ENCODE measurements at places on chromosomes 1 and 21.
A peak's percentile ranks its signal among the peaks of the same experiment; 100 is the strongest.

- DNase-seq, result no peak
These were observed 450.6 kb upstream of the CAMK1G start for GRCh38 chr1:209132736-209133467.

DNA sequence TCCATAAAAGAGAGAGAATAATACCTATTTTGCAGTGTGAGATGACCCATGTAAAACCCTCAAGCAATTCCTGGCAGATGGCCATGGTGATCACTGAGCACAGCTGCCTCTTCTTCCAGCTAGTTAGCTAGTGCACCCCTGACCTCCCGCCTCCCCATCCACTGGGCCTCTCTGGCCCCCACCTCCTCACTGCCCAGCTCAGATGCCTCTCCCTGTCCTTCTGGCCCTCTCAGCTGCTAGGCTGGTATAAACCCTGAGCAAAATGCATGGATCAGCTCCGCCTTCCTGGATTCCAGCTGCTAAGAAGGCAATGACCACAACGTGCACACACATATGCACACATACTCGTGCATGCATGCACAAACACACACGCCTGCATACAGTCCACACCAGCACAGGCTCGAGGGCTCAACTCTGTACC, 117.2 kb downstream of the DMRTB1 start:
- DNase-seq, result no peak

DNA sequence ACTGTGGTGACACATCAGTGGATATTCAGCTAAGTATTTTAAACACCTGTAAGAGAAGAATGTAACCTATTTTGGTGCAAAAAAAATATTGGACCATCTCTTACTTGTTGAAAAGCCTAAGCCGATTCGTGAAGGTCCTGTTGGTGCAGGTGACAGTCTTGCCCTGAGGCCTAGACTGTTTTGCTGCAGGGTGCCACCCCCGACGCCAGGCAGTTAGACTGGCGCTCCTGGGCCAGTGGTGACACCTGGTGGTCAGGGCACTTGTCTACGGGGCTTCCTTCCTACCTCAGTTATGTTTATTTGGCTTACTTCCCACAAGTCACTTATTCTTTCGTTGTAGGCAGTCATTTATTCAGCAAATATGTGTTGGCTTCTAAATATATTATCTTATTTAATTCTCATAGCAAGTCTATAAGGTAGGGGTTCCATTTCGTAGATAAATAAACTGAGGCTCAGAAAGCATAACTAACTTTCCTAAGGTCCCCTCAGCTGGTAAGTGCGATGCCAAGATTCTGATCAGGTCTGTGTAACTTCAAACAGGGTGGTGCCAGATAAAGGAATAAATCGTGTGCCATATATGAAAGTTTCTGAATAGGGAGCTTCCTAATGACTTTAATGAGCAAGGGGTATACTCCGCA, 1.9 kb downstream of the EEIG2 start:
- peak; percentile 86 for DNase-seq

DNA sequence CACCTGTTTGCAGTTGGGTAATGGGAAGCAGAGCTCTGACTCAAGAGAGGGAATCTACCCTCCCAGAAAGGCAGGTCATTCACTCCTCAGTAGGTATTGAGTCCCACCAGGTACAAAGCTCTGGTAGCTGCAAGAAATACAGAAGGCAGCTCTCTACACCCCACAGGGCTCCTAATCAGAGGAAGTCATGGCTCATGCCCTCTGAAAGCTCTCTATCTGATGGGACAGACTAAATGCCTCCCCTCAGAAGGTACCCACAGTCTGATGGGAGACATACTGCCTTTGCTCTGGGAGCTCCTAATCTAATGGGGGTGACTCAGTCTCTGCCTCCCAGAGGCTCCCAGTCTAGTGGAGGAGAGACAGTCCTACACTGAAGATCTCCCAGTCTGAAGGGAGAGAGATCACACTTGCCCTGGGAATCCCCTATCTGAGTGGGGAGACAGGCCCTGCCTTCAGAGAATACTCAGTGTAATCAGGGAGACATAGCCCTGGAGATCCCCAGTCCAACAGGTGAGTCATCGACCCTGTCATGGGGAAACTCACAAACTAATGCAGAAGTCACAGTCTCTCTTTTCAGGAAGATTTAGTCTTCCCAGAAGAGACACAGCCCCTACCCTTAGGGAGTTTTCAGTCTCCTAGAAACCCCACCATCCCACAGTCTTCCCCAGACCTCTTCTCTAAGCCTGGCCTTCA, 23.7 kb downstream of the CAMK1G start:
- DNase-seq, result no peak

DNA sequence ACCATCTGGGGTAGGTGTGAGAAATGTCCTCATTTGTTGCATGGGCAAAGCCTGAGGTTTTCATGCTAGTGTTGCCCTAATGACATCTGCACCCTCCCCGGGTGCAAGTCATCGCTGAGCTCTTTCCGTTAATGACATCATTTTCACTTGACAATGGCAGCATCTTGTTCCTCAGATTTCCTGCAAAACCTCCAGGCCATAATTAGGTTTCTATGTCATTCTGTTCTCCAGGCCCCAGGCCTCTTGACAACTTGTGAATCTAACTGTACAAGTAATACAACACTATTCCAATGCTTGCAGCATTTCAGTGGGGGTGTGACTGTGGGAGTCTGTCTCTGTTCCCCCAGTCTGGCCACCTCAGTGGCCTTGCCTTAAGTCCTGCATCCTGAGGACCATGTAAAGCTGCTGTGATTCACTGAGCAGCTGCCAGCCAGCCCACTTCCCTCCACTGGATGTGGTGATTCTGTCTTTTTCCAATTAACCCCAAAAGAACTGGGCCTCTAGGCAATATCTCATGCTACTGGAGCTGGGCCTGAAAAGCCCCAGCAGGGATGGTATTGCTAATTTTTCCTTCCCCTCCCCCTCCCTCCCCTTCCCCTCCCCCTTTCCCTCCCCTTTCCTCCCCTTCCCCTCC, 22.8 kb downstream of the RAB7B start:
- no peak for DNase-seq

- DNase-seq, result no peak
These were observed 21.1 kb upstream of the EPHB2 start for GRCh38 chr1:22689505-22689904.

GRCh38 chr1:227270554-227270953, 47.7 kb downstream of the CDC42BPA start:
- DNase-seq, result no peak

GRCh38 chr1:109886827-109887226, 23.8 kb upstream of the CSF1 start:
- no peak for DNase-seq

All from CD4-positive, alpha-beta T cell treated with Interleukin-6 at 100 ng/mL for 8 hours (primary cell).